ENCODE measurements at places on chromosomes 16 and 17.

DNA sequence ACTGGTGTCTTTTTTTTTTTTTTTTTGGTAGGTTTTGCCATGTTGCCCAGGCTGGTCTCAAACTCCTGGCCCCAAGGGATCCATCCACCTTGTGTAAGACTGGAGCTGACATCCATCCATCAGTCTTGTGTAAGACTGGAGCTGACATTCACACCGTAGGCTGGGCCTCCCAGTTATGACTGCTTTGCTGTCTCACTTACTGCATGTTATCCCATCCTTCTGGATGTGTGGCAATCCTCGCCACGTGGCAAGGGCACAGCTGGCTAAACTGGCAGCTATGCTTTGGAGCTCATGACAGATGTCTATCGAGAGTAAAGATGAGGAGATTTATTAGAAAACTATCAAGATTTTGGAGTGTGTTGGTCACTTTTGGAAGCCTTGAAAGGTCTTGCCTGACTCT, 115.1 kb downstream of the ABCA8 start:
- DNase-seq = no peak

DNA sequence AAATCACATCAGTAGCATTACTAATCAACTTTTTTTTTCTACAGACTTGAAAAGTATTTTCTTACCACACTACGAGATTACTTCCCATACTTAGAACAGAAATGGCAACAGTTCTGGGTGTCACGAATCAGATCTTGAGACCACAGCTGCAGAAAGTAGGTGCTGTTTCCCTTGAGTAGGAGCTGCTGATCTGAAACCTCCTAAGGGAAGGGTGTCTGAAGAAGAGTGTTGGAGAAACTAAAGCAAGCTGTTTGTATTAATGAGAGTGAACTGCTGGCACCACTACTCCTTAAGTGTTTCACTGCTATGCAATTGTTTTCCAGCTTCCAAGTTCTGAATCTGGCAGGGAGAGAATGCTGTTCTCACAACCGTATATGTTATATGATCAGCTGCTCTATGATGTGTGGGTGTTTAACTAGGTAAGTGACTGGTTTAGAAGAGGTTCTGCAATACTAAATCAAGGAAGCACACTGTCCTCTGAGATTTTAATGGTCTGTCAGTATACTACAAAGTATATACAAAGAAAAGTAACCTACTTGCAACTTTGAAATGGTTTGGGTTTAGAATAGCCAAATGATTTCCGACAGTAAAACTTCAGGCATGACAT, 3.3 kb downstream of the ZNF652 start:
- no peak for DNase-seq

DNA sequence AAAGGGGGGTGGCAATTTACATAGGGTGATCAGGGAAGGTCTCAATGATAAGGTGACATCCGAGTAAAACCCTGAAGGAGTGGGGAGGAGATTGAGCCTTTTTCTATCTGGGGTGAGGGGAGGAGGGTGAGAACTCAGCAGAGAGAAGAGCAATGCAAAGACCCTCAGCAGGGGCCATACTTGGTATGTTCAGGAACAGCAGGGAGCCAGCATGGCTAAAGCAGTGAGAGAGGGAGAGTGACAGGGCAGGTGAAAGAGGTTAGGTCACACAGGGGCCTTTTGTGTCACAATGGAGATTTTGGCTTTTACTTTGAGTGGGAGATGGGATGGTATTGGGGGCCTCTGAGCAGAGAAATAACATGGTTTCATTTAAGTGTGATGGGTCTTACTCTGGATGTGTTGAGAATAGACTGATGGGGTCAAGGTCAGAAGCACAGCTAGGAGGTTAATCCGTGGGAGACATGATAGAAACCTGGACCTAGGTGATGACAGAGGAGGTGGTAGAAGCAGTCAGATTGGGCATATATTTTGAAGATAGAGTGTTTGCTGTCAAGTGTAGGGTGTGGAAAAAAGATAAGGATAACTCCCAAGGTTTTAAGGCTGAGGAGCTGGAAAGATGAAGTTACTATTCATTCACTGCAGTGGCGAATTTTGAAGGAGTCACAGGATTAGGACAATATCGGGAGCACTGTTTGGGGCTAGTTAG, 6.2 kb downstream of the SP2 start:
- no peak for DNase-seq

- peak; percentile 69 for DNase-seq
Observed at GRCh38 chr17:72683506-72684404, 408.7 kb downstream of the SLC39A11 start.

GRCh38 chr17:1025733-1026598, 29.0 kb downstream of the TIMM22 start:
- no peak for DNase-seq

- DNase-seq = no peak
Observed at GRCh38 chr17:1511290-1511689, 5.1 kb downstream of the INPP5K start.

DNA sequence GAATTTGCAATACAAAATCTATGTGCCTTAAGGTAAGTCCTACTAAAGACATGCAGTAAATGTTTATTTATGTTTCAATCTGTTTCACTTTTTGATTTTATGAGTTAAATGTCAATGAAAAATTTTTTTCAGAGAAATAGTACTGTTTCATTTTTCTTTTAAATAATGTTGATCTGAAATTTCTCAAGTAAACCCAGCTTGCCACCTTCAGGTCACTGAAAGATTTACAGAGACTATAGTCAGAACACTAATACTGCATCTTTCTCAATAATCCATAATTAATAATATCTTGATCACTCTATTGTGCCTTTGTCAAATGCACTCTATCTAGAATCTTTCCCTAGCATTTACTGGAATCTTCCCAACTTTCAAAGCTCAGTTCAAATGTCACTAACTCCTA, 6.5 kb upstream of the DHX40 start:
- DNase-seq = no peak

DNA sequence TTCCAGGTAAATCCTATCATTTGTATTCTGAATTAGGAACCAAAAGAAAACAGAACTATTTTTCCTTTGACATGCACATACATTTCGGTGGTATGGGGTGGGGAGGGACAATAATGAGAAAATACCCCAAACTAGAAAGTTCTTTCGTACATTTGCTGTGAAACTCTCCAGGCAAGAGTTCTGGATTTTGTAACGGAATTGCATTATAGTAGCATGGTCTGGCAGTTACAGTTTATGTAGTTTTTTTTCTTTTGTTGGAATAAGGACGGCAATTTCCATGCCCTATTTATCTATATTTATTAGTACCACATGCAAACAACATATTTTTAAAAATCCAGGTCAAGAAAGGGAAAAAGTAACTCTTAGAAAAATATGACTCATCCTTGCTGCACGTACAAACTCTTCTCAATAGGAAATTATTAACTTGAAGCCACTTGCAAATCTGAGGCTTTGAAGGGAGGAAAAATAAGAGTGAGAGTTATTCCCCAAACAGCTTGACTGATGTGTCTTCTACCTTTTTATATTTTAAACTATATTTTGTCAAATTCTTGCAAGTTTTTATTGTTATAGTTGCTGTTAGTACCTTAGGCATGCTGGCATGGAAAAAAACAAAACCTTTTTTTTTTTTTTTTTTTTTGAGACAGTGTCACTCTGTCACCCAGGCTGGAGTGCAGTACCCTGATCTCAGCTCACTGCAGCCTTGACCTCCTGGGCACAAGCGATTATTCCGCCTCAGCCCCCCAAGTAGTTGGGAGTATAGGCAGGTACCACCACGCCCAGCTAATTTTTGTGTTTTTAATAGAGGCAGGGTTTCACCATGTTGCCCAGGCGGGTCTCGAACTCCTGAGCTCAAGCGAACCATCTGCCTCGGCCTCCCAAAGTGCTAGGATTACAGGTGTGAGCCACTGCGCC, 69.3 kb downstream of the WWP2 start:
- no peak for DNase-seq

DNA sequence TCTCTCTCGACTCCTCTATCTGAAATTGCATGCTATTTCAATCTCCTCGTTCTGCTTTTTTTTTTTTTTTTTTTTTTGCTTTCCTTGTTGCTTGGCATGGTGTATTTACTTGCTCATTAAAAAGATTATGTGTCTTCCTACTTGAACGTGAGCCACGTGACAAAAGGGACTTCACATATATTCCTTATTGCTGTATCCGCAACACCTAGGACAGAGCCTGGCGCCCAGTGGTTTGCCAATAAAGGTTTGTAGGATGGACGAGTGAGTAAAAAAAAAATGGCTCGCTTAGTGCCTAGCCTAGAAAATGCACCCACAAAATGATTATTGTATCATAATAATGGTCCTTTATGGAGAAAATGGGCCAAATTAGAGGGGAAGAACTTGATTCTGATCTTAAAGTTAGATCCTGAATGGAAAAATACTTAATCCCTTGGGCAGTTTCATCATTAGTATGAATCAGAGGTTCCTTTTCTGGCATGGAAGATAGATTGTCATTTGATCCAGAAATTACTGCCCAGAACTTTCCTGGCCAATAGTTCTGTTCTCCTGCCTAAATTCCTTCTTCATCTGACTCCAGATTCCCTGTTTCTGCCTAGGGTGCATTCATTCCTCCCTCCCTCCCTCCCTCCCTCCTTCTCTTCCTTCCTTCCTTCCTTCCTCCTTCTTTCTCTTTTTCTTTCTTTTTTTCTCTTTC, 13.6 kb upstream of the TMEM220 start:
- peak; percentile 32 for DNase-seq

All from posterior vena cava (tissue), 2 donors.